ENCODE measurements at places on chromosomes 7 and 10. TPM values are rescaled to one million over a fixed set of nuclear protein-coding genes. Genes with fewer than 3 reads are reported as not detected.

GRCh38 chr7:106339513-106340246 lies 54.9 kb upstream of the NAMPT start:
- DNase-seq = no peak

Gene IFIT5
- total RNA-seq = 6.9 TPM

DNA sequence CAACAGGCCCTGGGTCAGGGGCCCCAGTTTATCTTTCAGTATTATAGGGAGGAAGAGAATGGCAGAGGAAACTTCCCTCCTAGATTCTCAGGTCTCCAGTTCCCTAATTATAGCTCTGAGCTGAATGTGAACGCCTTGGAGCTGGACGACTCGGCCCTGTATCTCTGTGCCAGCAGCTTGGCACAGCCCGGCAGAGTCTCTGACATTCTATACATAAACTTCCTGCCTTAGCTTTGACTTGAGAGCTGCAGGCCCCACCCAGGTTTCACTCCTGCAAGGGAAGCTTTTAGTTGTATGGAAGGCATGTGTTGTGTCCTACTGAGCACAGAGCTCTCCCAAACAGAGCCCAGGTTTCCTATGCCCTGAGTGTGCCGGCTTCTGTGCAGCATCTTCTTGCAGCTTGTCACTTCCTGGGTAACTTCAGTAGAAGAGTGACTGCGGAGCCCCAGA lies 205.6 kb upstream of the PRSS58 start:
- no peak for DNase-seq

- no peak for DNase-seq
Measured at GRCh38 chr10:560314-560992, 129.0 kb downstream of the DIP2C start.

Gene ZNF239
- 4.4 TPM for total RNA-seq

DNA sequence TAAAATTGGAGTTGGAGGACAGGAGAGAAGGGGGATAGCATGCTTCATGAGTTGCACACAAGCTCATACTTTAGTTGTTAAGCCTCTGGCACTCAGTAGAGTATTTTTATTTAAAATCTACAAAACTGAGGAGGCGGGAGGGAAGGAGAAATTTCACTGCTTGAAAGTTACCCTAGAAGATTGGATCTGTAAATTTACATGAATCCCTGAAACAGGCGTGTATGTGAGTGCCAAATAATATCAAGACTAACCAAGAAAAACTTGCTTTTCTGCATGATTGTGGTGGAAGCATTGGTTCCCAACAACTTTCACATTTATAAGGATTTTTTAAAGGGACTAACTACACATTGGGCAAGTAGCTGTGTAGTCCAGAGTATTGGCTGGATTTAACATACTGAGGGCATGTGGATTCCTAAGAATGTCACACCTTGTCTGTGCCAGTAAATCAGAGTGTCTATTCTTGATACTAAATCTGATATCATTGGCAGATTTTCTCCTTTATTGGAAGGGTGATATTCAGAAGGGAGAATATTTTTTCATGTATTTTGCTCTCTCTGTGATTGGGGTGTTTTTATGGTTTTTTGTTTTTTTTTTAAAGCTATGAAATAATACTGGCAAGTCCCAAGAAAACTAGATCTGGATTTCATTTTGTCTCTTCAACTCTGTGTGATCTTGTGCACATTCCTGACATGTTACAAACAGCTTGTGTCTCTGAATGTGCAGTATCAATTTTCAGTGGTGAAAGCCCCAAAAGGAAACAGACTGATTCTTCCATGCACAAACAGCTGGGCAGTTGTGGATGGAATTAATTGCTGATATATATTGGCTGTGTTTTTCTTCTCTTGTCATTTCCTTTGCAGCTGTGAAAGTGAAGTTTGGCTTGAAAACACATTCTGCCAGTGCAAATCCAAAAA lies 67.2 kb downstream of the ADD3 start:
- no peak for DNase-seq

Gene TUBB8
- not detected for total RNA-seq

Gene FAM180A
- total RNA-seq = 5.9 TPM

Gene SPDYE5
- total RNA-seq = not detected

- no peak for DNase-seq
Measured at GRCh38 chr10:17113346-17113745, 16.3 kb downstream of the CUBN start.

- no peak for DNase-seq
Measured at GRCh38 chr10:8158193-8159071, 103.9 kb downstream of the GATA3 start.

Gene CPA1
- not detected for total RNA-seq

DNA sequence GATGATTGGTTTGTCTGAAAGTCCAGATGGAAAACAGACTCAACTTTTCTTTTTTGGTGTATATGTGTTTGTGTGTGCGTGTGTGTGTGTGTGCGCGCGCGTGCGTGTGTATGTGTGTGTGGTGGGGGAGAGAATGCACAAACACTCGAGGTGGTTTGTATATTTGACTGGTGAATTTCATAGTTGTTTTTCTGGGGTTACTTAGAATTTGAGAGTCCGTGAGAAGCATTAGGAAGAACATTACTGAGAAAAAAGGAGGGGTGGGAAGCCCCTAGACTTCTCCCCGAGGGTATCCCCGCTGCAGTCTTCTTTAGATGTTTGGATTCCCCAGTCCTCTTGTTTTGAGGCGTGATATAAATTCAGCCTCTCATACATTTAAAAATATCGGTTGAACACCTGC lies 6.0 kb downstream of the CAMK1D start:
- no peak for DNase-seq

GRCh38 chr7:79332091-79332490 lies 121.4 kb downstream of the MAGI2 start:
- no peak for DNase-seq

DNA sequence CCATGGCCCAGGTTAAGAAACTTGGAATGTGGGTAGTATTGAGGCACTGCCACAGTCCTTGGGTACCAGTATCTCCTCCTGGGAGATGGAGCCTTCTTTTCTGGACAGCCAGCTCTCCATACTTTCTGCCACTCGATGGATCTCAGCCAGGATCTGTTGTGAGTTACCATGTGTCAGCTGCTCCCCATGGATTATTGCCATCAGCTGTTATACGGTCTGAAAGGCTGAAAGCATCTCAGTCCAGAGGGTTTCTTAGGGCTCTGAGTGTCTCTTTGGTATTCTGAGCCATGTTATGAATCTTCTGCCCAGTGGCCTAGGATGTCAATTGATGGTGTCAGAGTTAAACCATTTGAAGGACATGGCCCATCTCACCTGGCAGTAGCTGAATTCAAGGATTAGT lies 197.5 kb downstream of the C7orf25 start:
- DNase-seq = no peak

DNA sequence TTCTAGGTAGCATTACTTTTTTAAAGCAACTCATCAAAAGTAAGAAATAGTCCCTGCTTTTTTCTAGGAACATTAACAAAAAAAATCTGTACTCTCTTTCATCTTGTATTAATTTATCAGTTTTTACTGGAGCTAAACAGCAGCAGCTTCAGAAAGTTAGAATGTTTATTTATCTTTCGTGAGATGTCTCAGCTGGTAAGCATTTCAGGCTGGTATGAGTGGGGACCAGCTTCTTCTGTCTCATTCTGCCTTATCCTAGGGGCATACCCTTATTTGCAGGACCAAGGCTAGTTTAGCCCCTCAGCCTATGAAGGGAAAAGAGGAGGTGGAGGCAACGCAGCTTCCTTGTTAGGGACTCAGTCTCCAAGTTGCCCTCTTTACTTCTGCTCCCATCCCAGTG lies 35.1 kb downstream of the LANCL2 start:
- no peak for DNase-seq

DNA sequence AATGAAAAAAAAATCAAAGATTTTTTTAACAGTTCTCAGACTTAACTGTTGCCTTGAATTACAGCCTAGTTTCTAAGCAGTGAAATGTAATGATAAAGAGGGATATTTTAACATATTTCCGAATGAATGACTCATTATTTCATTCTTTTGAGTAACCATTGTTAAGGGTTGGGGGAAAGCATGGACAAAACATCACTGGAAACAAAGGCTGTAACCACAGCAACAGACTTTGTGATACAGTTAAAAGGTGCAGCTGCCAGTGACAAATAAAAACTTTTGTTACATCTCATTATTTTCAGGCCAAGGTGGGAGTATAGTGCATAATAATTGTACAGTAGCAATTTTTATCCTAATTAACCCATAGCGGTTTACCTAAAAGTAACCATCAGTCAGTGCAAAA lies 172.6 kb downstream of the LRRTM3 start:
- DNase-seq = no peak

Gene PNLIP
- total RNA-seq = not detected

Gene CUZD1
- not detected for total RNA-seq

GRCh38 chr7:132183781-132184380 lies 392.4 kb downstream of the PLXNA4 start:
- DNase-seq = no peak

Gene NPTX2
- 6.7 TPM for total RNA-seq

GRCh38 chr7:156754201-156754600 lies 113.6 kb downstream of the RNF32 start:
- DNase-seq = no peak

DNA sequence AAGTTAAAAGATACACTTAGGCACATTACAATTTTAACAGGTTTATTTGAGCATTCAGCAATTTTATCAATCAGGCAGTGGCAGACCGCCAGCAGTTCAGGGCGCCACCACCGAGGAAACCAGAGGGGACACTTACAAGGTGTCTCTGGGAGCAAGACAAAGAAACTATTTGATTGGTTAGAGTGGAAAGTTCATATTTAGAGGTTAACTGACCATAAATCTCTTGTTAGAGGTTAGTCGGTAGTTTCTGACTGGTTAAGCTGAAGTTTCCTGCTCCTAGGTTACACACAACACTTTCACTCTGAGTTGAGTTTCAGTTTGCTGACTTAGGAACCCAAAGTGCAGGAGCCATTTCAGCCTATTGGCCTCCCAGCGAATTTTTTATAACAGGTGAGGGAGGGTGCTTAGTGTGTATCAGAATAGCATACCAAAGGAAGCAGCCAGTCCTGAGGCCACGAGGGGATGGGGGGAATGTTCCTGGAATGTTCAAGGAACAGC lies 10.8 kb upstream of the PVRIG start:
- no peak for DNase-seq

- DNase-seq = no peak
Measured at GRCh38 chr7:135800560-135800959, 51.9 kb upstream of the FAM180A start.

DNA sequence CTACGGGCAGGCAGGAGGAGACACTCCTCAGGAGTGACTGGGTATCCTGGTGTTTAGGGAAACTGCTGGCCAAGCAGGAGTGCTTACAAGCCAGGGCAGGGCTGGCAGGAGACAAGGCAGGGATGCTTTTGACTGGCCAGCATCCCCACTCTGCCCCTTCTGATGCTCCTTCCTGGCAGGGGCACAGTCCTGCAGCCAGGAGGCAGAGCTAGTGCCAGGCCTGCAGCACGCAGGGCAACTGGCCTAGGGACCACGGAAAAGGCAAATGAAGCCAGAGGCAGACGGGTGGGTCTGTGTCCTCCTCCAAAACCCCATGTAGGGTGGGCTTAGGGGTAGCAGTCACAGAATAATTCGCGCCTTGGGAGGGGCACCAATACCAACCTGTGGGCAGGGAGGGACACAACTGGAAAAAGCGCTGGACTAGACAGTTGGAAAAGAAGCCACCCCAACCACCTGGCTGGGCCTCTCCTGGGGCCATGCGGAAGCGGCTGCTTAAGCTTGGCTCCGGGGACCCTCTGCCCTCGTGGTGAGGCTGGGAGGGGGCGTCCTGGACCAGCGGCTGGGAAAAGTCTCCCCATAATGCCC lies 4.8 kb downstream of the IMPDH1 start:
- no peak for DNase-seq

Gene CYP3A4
- total RNA-seq = not detected

Gene SORCS1
- 4.2 TPM for total RNA-seq

Gene RBM28
- 12.7 TPM for total RNA-seq

DNA sequence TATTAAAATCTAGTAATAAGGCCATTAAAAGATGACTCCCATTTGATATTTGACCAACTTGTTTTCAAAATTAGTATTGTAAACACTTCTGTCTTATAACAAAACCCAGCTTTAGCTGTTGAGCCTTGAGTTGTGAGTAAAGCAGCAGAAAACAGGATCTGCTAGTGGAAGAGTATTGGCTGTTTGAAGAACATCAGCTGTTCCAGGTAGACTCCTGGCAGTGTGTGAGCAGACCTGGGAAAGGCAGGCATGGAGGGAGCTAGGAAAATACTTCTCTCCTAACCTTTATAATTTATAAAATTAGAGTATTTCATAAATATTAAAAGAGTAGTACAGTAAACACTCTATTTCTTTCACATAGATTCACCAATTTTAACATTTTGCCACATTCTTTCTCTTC lies 29.0 kb downstream of the KAT6B start:
- DNase-seq = no peak

DNA sequence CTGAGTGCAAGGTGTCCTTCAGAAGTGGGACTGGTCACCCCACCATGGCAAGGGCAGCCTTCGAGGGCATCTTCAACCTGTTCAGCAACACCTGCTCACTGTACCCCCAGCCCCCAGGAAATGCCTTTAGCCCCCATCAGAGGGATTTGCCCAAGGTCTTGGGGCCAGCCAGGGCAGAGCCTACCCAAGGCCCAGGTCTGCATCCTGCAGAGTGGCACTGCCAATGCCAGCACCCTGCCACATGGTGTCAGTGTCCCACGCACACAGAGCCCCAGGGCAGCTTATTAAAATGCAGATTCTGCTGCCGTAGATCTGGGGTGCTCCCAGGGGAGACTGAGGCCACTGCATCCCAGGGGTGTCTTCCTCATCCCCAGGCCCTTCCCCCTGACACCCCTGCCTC lies 106.2 kb upstream of the KCTD7 start:
- no peak for DNase-seq

Gene ST8SIA6
- 5.3 TPM for total RNA-seq

Gene ANKRD61
- total RNA-seq = not detected

Gene AMPH
- 9.0 TPM for total RNA-seq

- DNase-seq = no peak
Measured at GRCh38 chr10:18968159-18968558, 80.4 kb upstream of the MALRD1 start.

Gene AGBL3
- 1.9 TPM for total RNA-seq

Gene SLC16A9
- 1.5 TPM for total RNA-seq

Gene STAMBPL1
- total RNA-seq = 13.8 TPM

Gene RSPH10B2
- not detected for total RNA-seq

Gene PPP1R17
- total RNA-seq = not detected

Gene DENND11
- total RNA-seq = 6.5 TPM

- no peak for DNase-seq
Measured at GRCh38 chr7:30816645-30817370, 45.6 kb downstream of the MINDY4 start.

GRCh38 chr10:112082120-112082519 lies 101.4 kb downstream of the GPAM start:
- DNase-seq = no peak

DNA sequence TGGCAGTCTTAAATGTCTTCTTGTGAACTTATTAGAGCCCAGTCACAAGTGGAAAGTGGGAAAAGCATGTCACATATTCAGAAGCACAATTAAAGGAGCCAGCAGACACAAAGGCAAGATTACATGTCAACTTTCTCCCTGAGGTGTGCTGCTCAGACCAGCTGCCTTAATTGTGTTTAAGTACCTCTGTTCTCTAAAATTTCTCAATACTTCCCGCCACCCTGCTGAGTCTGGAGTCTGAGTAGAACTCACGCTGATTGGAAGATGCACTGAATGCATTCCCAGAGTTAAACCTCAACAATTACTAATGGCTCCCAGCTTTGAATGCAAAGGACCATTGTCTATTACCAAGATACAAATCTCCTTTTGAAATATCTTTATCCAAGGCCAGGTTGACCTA lies 166.4 kb upstream of the COBL start:
- no peak for DNase-seq

Measured in right atrium auricular region (tissue), 2 donors.